Stromal cell of bone marrow (primary cell): ENCODE measurements at places on chromosomes 2 and 18.
A peak's percentile ranks its signal among the peaks of the same experiment; 100 is the strongest.

- DNase-seq: peak; percentile 77
Measured at GRCh38 chr2:215843579-215843978, 169.8 kb downstream of the MREG start.

- peak; percentile 43 for DNase-seq
Measured at GRCh38 chr2:246489-247144, 17.2 kb downstream of the SH3YL1 start.

DNA sequence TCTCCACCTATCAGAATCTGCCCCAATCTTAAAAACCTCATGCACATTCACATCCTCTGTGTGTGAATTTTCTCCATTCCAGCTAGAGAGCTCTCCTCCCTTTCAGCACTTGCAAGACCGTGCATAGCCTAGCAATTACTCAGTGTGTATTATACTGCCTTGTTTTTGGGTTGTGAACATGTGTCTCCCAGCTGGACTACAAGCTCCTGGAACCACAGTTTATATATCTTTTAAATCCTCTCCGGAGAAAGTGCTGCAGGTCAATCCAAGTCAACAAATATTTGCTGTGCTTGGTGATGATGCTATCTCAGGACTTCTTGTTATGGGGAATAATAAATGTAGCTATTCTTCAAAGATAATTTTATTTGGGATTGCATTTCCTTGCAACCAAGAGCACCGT, 58.2 kb upstream of the MEX3C start:
- no peak for DNase-seq

- DNase-seq: peak; percentile 43
Measured at GRCh38 chr2:34105006-34105767, 506.1 kb upstream of the FAM98A start.

DNA sequence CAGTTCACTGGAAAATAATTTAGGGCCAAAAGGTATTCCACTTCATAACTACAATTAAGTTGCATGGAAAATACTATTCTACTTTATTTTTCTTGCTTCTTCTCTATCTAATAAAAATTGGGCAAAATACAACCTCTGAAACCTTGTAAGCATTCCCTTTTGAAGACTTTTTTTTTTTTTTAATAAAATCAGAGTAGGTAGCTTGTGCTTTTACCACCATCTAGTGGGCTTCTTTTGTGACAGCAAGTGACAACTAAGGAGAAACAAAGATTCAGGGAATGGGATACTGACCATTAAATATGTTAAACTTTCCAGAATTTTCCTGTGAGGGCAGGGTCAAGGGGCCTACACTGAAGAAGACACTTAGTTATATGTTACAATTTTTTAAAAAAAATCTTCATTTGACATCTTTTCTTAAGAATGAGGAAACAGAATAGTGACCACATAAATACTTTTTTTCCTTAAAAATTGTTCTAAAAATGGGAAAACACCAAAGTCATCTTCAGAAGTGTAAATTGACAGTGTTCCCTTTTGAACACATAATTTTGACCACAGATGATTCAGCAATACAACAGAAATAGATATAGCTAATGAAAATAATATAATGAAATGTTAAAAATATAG, 1183.2 kb upstream of the ACVR2A start:
- peak; percentile 24 for DNase-seq

GRCh38 chr2:142878031-142878678, 691 bp downstream of the KYNU start:
- DNase-seq: no peak

GRCh38 chr2:145020694-145021093, 500.8 kb upstream of the ZEB2 start:
- DNase-seq: no peak

DNA sequence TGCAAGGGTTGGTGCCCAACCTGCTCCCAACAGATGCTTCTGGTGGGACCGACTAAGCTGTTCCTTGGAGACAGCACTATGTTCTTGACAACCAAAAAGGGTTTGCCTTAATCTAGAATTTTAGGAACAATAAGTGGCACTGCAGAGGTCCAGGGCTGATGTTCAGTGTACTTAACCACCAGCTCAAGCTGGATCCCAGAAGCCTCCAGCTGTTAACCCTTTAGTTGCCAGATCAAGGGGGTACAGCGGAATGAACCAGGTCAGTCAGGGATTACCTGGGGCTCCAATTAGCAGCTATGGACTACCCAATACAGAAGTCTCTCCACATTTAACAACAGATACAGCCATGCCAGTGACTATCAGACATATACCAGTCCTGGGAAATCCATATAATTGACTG, 3.5 kb downstream of the GPR75 start:
- no peak for DNase-seq

GRCh38 chr2:135667045-135667444, 74.6 kb upstream of the UBXN4 start:
- no peak for DNase-seq

- no peak for DNase-seq
Measured at GRCh38 chr18:13259701-13260100, 41.1 kb downstream of the LDLRAD4 start.

- DNase-seq: no peak
Measured at GRCh38 chr18:32380559-32380958, 90.1 kb downstream of the GAREM1 start.

GRCh38 chr18:37613253-37613565, 47.6 kb upstream of the CELF4 start:
- no peak for DNase-seq
